Stimulated activated CD8-positive, alpha-beta memory T cell treated with anti-CD3 and anti-CD28 coated beads, Interleukin-15, amount 100 ng/mL, for 48 hours (primary cell): ENCODE measurements at places on chromosomes 6 and 20.

DNA sequence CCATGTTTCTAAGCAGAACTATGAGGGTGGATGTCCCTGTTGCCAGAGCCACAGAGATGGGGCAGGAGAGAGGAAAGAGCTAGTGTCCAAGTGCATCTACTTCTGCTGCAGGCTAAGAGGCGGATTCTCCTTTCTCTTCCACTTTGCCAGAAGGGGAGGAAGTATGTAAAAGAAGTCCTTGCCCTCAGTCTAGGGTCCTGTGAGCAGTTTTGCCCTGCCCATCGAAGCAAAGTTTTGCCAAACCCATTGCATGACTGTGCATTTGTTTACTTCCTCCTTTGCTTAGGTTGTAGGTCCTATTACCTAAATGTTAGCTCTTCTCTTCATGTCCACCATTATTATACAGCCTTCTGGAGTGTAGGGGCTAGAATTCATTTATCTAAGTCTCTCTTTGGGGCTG, 106.2 kb upstream of the ARMC2 start:
- DNase-seq, result no peak

DNA sequence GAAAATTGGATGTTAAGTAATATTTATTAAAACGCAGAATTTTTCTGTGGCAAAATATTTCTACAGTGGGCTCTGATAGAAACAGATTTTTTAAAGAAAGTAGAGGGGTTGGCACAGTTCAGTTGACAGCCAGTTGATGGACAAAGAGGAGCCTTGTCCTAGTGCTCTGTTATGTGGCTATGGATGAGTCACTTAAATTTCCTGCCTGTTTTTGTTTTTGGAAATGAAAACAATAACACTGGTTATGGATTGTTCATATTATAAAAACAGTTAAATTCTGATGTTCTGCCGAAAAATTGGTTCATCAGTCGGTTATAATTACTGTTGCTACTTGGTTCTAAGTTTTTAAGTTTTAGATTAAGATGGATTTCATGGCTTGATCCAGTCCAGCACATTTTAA, 42.8 kb downstream of the MYO6 start:
- DNase-seq, result no peak

DNA sequence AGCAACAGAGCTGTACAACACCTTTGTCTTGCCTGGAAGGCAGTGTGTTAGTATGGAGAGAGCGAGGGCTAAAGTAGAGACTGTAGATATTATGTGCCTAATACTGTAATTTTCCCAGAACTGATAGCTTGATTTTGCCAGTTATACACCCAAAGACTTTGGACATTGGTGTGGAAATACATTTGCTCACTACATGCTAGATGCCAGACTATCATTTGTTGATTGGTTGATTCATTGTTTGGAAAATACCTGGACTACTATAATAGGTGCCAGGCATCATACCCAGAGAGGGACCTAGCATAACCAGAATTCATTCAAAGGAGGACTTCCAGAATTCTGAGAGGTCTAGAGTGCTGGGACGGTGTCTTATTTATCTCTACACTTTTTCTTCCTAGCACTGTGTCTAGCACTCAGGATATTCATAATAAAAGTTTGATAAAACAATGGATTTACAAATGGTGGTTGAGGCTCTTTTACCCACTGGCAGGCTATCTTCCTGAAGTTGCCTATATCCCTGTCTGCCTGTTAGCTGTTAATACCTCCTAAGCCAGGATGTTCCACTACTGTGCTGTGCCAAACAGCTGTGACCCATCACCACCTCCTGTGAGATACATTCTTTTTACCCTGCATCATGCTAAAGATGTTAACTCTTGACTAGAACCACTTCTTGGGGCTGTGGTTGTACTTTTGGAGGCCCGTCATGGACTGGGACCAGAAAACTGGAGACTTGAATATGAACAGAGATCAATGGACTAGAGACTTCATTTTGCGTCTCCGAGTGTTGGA, 72.2 kb upstream of the FUCA2 start:
- DNase-seq, result no peak

DNA sequence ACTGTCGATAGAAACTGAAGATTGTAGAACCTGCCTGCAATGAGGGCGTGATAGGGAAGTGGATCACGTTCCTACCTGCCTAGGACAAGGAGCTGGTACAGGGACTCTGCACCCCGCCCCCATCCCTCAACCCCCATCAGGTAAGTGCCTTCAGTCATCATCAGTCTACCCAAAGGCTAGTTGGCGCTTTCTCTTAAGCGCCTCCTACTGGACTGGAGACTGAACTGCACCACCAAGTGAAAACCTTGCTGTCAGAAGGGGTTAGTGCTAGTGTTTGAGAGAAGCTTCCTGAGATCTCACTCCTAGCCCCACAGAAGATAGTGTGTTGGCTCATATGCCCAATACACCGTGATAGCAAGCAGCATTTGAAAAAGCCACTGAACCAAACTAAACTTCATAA, 706.5 kb upstream of the MAN1A1 start:
- no peak for DNase-seq
